ENCODE measurements at places on chromosomes 11 and 22.

GRCh38 chr11:1202154-1202775 is 20.6 kb upstream of the MUC5B start:
- H3K4me1 ChIP-seq, result no peaks in the 10 kb centered on the region
- no peak overlapping the region for H3K4me3 ChIP-seq
- no peak overlapping the region for H3K27ac ChIP-seq
- no peak for DNase-seq
- peaks cover 2% of the 10 kb centered on the region for H3K27me3 ChIP-seq

DNA sequence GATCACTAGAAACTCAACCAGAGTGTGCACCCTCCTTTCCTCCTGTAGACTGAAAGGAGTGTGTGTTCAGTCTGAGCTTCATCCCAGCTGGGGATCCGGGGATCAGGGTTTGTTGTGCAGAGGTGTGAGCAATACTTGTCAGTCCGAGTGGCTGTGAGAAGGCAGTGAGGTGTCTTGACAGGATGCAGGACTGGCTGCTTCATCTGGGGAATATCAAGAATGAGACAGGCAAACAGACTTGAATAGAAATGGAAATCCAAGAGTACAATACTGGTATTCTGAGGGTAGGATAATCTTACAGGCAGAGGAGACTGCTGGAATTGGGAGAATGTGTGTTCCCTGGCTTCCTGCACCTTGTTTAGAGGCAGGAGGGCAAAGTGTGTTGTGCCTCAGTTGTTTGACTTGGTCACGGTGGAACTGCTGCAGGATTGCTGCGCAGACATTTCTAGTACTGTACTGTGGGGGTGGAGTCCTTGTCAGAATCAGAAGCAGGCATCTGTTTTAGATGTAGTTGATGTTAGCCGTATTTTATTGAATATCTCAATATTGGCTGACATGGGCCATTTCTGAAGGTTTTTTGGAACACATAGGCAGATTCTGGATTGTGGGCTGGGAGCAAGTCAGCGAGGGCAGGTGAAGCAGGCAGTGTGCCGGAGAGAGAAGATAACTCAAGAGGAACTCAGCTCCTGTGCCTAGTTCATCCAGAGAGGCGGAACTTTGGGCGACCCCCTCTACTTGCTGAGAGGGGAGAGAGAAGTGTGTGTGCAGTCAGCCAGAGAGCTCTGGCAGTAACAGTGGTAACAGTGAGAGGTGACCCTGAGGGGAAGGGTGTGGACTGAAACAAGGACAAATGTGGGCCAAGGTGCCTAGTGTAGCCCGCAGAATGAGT is 27.1 kb upstream of the GRK2 start:
- no peaks in the 10 kb centered on the region for H3K27me3 ChIP-seq
- H3K4me1 ChIP-seq, result peaks cover 41% of the 10 kb centered on the region
- H3K4me3 ChIP-seq, result peak overlapping the region; percentile 99
- peak overlapping the region; percentile 99 for H3K27ac ChIP-seq
- H3K36me3 ChIP-seq, result peaks cover 26% of the 10 kb centered on the region

- peaks cover 15% of the 10 kb centered on the region for H3K36me3 ChIP-seq
- no peak for DNase-seq
- H3K4me3 ChIP-seq, result peak overlapping the region; percentile 84
- peaks cover 20% of the 10 kb centered on the region for H3K4me1 ChIP-seq
Measured at GRCh38 chr11:64915376-64915887, 1.6 kb downstream of the ATG2A start.

- H3K27ac ChIP-seq, result no peak overlapping the region
- H3K4me1 ChIP-seq, result peaks cover 10% of the 10 kb centered on the region
- DNase-seq, result no peak
Measured at GRCh38 chr22:36274531-36274930, 21.6 kb downstream of the APOL1 start.

GRCh38 chr11:962688-963087 is 37.0 kb downstream of the AP2A2 start:
- peaks cover 26% of the 10 kb centered on the region for H3K36me3 ChIP-seq
- no peak overlapping the region for H3K27ac ChIP-seq
- peaks cover 9% of the 10 kb centered on the region for H3K4me1 ChIP-seq
- DNase-seq, result no peak

DNA sequence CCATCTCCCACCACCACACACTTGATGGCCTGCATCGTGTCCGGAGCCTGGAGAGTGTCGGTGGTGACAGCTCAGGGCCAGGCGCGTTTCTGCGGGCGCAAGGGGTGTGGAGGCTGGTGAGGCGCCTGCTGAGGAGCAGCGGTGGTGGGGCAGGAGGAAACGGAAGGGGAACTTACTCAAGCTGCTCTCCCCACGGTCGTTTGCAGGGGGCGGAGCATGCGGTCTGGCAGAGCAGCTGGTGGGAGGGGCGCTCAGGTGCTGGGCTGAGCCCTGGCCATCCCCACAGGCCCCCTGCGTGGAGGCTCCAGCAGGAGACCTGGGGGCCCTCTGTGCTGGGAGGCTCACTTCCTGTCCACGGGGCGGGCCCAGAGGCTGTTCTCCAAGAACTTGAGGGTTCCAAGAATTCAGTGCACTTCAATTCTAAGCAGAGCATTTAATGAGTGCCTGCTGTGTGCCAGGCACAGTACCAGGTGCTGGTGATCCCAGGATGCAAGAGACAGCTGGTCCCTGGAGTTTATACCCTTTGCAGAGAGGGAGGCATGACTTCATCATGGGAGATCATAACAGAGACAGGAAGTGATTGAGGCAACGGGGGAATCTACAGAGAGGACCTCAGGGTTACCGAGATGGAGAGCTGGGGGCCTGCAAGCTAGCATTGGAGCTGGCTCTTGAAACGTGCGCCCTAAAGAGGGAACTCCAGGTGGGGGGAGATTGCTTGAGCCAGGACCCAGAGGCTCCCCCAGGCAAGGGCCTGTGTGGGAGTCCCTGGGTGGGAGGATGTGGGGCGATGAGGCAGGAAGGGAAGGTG is at the start of gene RAC2:
RAC2 (minus strand) TSS at position 156 of the 808 bp plus-strand sequence; CDS start at position 35, 121 bp downstream.
- peak within 1 kb of the TSS; percentile 79 for H3K4me3 ChIP-seq
- peaks cover 16% of the 10 kb centered on the region for H3K36me3 ChIP-seq
- H3K27ac ChIP-seq, result peak within 1 kb of the TSS; percentile 95
- peaks cover 60% of the 10 kb centered on the region for H3K4me1 ChIP-seq
- H3K27me3 ChIP-seq, result no peaks in the 10 kb centered on the region

DNA sequence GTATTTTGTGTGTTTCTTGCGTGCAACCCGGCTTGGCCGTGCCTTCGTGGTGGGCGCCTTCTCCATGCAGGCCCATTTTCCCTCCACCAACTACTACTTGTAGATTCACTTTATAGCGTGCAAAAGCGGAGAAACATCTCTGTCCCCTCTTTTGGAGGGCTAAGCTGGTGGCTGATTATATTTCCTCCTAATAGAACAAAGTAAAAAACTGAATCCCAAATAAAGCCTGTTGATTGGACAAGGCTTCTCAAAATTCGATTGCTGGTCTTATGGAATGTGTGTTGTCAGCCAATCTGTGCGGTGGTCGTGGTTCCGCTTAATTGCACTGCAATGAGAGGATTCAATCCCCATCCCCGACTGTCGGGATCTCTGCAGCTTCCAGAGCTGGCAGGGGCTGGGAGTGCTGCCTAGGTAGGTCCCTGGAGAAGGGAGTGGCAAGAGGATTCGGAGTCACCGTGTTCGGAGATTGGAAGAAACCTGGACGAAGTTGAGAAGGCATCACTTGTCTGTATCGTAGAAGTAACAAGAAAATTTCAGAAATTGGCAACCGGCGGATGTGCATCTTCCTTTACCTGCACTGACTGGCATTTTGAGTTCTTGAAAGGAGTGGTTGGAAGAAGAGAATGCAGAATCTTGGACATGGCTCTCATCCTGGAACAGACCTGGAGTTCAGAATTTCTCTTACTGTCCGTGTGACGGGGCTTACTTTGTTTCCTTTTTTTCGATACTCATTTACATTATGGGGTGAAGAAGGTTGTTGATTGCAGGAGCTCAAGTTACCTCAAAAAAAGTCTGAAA is 1.1 kb downstream of the HMGXB4 start:
- H3K4me1 ChIP-seq, result peaks cover 16% of the 10 kb centered on the region
- DNase-seq, result no peak
- H3K36me3 ChIP-seq, result no peaks in the 10 kb centered on the region
- no peaks in the 10 kb centered on the region for H3K27me3 ChIP-seq
- peak overlapping the region; percentile 86 for H3K4me3 ChIP-seq
- peak overlapping the region; percentile 83 for H3K27ac ChIP-seq

- no peaks in the 10 kb centered on the region for H3K4me1 ChIP-seq
- peaks cover 2% of the 10 kb centered on the region for H3K36me3 ChIP-seq
- H3K4me3 ChIP-seq, result no peak overlapping the region
- no peak for DNase-seq
Measured at GRCh38 chr11:133790995-133791394, 54.3 kb downstream of the SPATA19 start.

- H3K36me3 ChIP-seq, result no peaks in the 10 kb centered on the region
- no peak overlapping the region for H3K27ac ChIP-seq
- peaks cover 44% of the 10 kb centered on the region for H3K27me3 ChIP-seq
- DNase-seq, result no peak
Measured at GRCh38 chr11:124841840-124842239, 23.4 kb upstream of the ROBO3 start.

GRCh38 chr11:108693852-108694251 is 29.0 kb downstream of the DDX10 start:
- peaks cover 14% of the 10 kb centered on the region for H3K36me3 ChIP-seq
- H3K27me3 ChIP-seq, result no peaks in the 10 kb centered on the region
- no peak overlapping the region for H3K27ac ChIP-seq
- H3K4me1 ChIP-seq, result no peaks in the 10 kb centered on the region

GRCh38 chr11:113023986-113024385 is 62.8 kb downstream of the NCAM1 start:
- H3K27me3 ChIP-seq, result peaks cover 7% of the 10 kb centered on the region
- no peak overlapping the region for H3K27ac ChIP-seq
- H3K36me3 ChIP-seq, result no peaks in the 10 kb centered on the region
- no peak overlapping the region for H3K4me3 ChIP-seq
- DNase-seq, result no peak

DNA sequence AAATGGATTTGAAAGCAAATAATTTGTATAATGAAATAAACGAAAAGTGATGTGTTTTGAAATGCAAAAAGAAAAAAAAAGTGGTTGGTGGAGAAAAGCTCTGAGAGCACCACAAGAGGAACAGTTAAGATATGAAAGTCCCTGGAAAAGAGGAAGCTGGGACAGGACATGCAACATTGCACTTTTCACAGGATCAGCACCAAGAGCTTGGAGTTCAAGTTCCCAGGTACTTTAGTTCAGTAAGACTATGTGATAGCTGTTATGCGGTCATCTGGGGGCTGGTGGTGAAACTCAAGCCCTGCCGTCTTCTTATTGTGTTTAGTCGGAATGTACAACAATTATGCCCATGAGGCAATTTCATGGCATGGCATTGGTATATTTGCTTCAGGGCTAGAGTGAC is 17.1 kb upstream of the MS4A4A start:
- DNase-seq, result no peak
- H3K4me1 ChIP-seq, result no peaks in the 10 kb centered on the region

DNA sequence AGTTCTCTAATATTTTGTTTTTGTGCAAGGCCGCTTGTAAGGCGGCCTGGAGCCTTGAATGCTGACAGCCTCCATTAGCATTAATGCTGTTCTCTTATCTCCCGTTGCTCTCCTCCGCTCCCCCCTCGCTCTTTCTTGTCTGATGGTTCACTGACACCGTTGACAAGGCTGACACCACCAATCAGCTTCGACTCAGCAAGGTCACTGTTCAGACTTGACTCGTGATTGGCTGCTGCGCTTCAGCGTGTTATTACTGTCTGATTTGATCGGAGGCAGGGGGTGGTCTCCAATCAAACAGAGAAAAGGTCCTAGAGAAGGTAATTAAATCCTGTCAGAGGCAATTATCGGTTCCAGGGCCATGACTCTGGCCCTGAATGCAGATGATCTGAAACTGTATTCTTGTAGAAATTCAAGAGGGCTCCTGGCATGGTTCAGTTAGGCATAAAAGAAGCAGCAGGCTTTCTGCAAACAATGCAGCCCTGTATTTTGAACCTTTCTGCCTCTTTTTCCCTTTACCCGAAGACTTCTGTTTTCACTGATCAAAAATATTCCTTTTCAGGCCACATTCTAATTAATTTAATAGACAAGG is 49.3 kb upstream of the MPPED2 start:
- H3K27me3 ChIP-seq, result no peaks in the 10 kb centered on the region
- H3K36me3 ChIP-seq, result no peaks in the 10 kb centered on the region
- no peak for DNase-seq
- no peaks in the 10 kb centered on the region for H3K4me1 ChIP-seq

- no peaks in the 10 kb centered on the region for H3K27me3 ChIP-seq
- H3K4me1 ChIP-seq, result no peaks in the 10 kb centered on the region
- H3K36me3 ChIP-seq, result no peaks in the 10 kb centered on the region
- no peak overlapping the region for H3K27ac ChIP-seq
- no peak for DNase-seq
- no peak overlapping the region for H3K4me3 ChIP-seq
Measured at GRCh38 chr11:27018902-27019529, 21.6 kb upstream of the BBOX1 start.

DNA sequence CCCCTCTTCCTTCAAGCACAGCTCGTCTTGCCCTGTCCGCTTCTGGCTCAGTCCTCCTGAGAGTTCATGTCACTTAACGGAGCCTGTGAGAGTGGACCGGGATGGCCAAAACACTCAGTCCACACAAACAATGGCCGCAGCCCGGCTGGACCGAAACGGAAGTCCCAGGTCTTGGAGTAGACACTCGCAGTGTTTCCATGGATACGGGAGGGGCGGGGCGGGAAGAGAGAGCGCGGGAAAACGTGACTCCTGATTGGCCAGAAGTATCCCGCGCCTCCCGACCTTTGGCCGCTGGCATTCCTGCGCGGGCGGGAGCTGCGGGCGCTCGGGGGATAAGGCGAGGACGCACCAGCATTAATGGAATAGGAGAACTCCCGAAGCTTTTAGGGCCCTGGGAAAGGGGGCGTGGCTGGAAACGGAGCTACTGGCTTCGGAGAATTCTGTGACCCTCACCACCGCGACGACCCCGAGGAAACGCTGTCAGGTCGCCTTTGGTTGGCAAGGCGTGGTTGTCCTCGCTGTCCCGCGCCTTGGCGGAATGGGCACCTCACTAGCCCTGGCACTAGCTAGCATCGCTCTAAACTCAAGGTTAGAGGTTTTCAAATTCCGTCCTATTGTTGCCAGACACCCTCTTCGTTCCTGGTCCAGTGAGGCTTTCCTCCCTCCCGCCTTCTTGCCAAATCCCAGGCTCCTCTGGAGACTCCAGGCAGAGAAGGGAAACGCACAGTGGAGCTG is at the start of the genes NLRP14 and ZNF214:
NLRP14 (plus strand) TSS at position 297 of the 735 bp plus-strand sequence. CDS start 18,108 bp downstream, outside the sequence.
ZNF214 (minus strand) TSS at position 164 of the 735 bp plus-strand sequence. CDS start 17,511 bp downstream, outside the sequence.
- no peaks in the 10 kb centered on the region for H3K36me3 ChIP-seq
- H3K27me3 ChIP-seq, result peaks cover 10% of the 10 kb centered on the region
- peak within 1 kb of the TSS; percentile 21 for H3K4me3 ChIP-seq
- H3K27ac ChIP-seq, result no peak within 1 kb of the TSS
- peaks cover 6% of the 10 kb centered on the region for H3K4me1 ChIP-seq

GRCh38 chr11:111456859-111457730 is 55.1 kb downstream of the BTG4 start:
- peaks cover 34% of the 10 kb centered on the region for H3K27me3 ChIP-seq
- no peak for DNase-seq
- no peaks in the 10 kb centered on the region for H3K36me3 ChIP-seq
- H3K4me3 ChIP-seq, result no peak overlapping the region

GRCh38 chr11:69451289-69451688 is 30.2 kb upstream of the LINC01488 start:
- no peak overlapping the region for H3K4me3 ChIP-seq
- no peak overlapping the region for H3K27ac ChIP-seq
- DNase-seq, result no peak
- H3K4me1 ChIP-seq, result peaks cover 3% of the 10 kb centered on the region
- peaks cover 13% of the 10 kb centered on the region for H3K27me3 ChIP-seq
- H3K36me3 ChIP-seq, result peaks cover 6% of the 10 kb centered on the region
